Endothelial cell of umbilical vein (primary cell): ENCODE measurements at places on chromosomes 1 and 21. TPM values are rescaled to one million over a fixed set of nuclear protein-coding genes. Genes with fewer than 3 reads are reported as not detected.

The IFNLR1 gene
- polyA plus RNA-seq = 0.01 TPM in 1 of 2 replicates, not detected in the other

The TMEM269 gene
- polyA plus RNA-seq = 0.03 TPM in 1 of 2 replicates, not detected in the other

The C4BPA gene
- not detected in 2 replicates for polyA plus RNA-seq

The RNF207 gene
- polyA plus RNA-seq = 3.2 and 9.6 TPM in 2 replicates

The FABP3 gene
- 1.8 and 2.6 TPM in 2 replicates for polyA plus RNA-seq

The KCNK2 gene
- polyA plus RNA-seq = 0.02 and 0.08 TPM in 2 replicates

The TAS1R3 gene
- polyA plus RNA-seq = 0.26 and 0.38 TPM in 2 replicates

The PLA2G2D gene
- polyA plus RNA-seq = not detected in 2 replicates

The PKP1 gene
- 0.01 TPM in 1 of 2 replicates, not detected in the other for polyA plus RNA-seq

The PTPRC gene
- polyA plus RNA-seq = not detected in 2 replicates

The CLDN8 gene
- not detected in 2 replicates for polyA plus RNA-seq
